ENCODE measurements at places on chromosomes 16 and 17.

DNA sequence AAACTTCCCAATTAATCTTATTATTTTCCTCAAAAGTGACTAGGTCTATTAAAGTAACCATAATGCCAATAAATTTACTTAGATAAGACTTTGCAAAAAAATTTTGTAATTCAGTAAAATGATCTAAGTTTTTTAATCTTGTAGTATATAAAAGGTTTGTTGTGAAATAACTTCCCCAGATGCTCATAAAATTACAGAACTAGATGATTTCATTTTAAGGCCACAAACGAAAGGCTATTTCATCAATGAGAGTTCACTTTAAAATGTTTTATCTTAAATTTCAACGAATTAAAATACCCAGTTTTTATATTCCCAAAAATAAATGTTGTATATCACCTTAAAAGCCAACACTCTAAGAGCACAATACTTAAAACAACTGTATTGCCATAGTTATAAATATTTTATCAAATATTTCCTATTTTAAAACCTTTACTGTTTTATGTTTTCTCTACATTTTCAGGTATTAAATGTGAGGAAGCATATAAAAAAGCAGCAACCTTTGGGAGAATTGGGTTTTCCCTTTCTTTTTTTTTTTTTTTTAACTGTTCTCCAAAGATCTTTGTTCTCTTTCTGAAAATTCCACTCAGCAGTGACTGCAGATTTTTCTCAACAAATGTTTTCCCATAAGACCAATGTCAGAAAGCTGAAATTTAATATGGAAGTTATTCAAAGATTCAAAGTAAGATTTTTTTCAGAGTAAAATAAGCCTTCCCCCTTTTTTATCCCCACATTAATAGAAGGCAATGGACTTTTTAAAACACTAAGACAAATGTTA lies 169.9 kb downstream of the CYB561 start:
- no peak for DNase-seq

DNA sequence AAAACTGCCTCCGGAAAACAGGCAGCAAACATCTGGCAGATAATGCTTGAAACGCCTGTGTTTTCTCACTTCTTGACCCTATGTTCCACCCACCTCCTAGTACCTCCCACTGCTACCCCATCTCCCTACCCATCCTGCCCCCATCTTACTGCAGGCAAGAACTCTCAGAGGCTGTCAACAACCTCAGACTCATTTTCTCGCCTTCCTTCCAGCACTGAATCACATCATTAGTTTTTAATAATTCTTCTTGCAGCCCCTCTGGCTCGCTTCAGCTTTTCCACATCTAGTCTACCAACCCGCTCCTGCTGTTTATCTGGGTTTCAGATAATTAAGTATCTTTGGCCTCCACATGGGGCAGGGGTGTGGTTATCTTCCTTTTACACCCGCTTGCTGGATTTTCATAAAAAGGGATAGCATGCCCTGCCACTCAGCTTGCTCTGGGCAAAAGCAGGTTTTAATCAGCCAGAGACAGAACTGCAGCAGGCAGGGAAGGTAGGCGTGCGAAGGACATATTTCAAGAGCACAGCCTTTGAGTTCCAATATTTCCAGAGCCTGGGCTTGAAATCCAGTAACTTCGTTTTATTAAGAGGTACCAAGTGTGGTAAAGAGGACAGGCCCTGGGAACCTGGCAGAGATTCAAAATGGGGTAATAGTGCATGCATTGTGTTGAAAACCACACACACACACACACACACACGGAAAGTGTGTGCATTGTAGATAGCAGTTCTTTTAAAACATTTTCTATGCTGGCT lies 87.5 kb downstream of the BMERB1 start:
- DNase-seq, result no peak

GRCh38 chr17:18143044-18143936 lies 34.7 kb downstream of the MYO15A start:
- no peak for DNase-seq

DNA sequence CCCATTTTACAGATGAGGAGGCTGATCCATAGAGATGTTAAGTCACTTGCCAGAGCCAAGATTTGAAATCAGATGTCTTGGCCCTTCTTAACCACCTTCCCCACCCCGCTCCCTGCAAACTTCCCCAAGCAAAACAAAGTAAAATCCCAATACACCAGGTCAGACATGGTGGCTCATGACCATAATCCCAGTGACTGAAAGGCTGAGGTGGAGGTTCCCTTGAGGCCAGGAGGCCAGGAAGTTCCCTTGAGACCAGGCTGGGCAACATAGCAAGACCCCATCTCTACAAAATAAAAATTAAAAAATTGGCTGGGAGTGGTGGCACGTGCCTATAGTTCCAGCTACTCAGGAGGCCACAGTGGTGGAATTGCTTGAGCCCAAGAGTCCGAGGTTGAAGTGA lies 28.9 kb upstream of the CSNK2A2 start:
- DNase-seq, result no peak

- DNase-seq, result no peak
Measured at GRCh38 chr17:59512844-59513385, 52.5 kb upstream of the DHX40 start.

DNA sequence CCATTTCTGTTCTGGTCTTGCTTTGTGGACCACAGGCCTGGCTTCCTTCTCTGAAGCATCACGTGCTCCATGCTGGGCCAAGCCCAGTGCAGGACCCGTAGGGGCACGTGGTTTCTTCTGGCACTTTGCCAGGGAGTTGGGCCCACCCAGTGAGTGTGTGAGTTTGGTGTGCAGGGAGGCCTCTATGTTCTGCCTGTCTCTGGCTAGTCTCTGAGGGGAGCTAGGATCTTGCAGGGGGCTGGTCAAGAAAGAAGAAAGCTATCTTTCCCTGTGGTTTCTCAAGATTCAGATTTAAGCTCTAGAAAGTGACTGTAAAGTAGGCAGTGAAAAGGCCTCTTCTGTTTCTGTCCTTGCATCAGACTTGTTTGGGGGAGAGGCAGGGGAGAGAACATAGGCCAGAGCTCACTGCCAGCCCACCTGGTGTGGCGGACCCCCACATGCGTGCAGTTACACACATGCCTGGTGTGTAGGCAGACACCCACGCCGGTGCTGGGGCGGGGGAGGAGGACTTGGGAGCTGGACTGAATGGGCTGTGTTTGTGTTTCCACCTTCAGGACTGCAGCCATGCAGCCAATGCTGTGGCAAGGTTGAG lies 11.8 kb downstream of the LASP1 start:
- DNase-seq, result no peak

- no peak for DNase-seq
Measured at GRCh38 chr16:63130942-63131341, 1094.7 kb upstream of the CDH8 start.

- no peak for DNase-seq
Measured at GRCh38 chr16:14304891-14305460, 233.9 kb downstream of the MRTFB start.

GRCh38 chr17:58254803-58255202 lies 16.4 kb downstream of the LPO start:
- no peak for DNase-seq

DNA sequence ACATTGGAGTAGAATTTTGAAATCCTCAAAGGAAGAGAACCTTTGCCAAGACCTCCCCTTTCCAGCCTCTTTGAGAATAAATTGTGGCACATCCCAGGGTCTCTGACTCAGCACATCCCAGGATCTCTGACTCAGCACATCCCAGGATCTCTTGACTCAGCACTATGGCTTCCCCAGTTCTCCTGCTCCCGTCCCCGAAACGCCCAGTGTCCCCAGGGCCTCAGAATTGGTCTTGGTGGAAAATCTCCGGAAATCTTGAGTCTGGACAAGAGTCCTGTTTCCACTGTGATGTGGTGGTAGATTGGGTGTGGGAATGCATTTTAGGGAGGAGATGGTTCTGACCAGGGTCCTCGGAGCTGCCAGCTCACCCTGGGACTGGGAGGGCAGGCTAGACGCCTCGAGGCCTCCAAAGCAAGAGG lies 19.2 kb downstream of the PLXDC1 start:
- DNase-seq, result no peak

DNA sequence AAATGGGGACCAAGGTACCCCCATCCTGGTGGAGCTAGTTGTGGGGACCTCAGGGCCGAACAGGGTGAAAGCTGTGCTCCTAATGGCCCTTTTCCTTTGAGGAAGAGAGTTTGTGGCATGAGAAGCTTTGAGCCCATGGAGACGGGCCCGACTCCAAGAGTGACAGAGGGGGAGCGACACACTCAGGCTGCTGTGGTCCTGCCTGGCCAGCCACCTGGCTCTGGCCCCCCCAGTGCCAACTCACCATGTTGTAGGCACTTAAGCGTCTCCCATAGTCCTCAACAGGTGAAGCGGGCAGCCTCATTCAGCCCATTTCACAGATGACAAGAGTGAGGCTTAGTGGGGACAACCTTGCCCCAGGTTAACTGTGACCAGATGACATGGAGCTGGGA lies 1.6 kb downstream of the IL21R start:
- no peak for DNase-seq

DNA sequence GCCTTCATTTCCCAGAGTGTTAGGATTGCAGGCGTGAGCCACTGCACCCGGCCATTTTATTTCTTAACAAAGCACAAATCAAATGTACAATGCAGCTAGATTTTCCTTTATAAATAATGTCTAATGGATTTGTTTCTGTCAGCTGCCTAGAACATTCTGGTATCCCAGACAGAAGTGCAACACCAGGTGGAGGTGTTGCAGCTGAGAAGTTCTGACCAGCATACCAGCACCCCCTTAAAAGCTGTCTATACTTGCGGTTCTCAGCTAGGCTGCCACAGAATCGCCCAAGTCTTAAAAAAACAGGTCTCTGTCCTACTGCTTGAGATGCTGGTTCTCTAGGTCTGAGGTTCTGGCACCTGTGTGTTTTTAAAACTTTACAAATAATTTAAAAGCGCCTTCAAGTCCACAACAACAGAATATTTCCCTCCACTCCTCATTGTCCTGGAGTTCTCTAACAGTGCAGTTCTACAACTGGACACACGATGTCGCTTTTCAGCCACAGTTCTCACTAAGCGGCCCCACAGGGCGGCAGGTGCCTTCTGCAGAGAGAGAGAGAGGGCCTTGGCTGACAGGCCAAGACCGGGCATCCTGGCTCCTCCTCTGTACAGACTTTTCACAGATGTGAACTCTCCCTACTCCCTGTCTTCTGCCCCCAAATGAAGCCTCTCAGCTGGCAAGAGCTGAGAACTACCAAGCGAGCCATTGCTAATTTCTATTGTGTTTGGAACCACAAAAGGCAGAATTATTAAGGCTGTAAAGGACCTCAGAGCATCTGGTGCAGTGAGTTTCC lies 32.6 kb upstream of the MEOX1 start:
- peak; percentile 45 for DNase-seq

DNA sequence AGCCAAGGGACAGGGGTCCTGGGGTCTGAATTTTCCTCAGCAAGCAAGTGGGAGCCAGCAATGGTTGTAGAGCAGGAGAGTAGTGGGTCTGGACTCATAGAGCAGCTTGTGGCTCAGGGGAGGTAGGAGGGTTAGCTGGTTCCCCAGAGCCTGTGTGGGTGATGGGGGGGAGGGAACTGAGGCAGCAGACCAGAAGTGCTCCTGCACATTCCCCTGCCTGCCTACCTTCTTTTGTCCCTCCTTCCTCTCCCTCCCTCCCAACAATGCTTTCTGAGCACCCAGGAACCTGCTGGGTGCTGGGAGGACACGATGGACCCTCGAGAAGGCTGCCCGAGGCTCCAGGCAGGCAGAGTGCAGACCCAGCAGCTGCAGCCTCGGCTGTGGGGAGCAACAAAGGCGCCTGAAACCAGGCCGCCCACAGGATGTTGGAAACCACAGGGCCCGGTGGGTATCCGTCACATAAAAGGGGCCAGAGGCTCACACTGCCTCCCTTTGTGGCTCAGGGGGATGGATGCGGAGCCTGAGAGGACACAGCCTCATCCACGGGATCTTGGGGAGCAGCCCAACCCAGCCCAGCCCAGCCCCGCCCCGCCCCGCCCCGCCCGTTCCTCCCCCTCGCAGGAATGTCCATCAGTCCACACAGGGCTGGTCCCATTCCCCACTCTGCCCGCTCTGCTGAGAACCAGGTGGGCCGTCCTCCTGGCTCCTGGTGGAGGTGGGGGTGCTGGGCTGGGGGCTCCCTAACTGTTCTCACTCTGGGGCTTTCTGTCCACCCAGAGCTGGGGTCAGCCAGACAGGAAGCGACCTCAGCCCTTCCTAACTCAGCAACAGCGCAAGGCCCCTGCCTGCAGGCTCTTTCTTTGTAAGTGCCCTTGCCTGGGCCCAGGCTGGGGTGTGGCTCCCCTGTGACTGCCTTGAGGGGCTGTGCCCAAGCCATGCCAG lies 1.7 kb upstream of the NLRC3 start:
- DNase-seq, result peak; percentile 20
